Activated naive CD8-positive, alpha-beta T cell treated with anti-CD3 and anti-CD28 coated beads for 36 hours (primary cell): ENCODE measurements at places on chromosomes 12 and 14. TPM values are rescaled to one million over a fixed set of nuclear protein-coding genes. Genes with fewer than 3 reads are reported as not detected.
A peak's percentile ranks its signal among the peaks of the same experiment; 100 is the strongest.

GRCh38 chr12:14771651-14772137 is 31.6 kb downstream of the WBP11 start:
- DNase-seq, result peak; percentile 20

DNA sequence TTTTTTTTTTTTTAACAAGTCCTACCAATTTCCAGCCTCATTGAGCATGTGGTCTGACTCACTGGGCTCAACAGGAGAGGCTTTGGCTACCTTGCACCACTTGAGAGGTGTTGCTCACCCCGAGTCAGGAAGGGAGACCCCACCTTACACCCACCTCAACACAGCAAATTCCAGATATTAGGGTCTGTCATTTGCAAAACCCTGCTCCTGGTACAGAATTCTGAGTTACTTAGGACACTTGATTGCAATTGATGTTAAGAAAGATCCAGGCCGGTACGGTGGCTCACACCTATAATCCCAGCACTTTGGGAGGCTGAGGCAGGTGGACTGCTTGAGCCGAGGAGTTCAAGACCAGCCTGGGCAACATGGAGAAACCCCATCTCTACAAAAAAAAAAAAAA is 14.1 kb downstream of the DGLUCY start:
- no peak for DNase-seq

- no peak for DNase-seq
Observed at GRCh38 chr12:47896633-47897032, 8.2 kb downstream of the VDR start.

- no peak for DNase-seq
Observed at GRCh38 chr14:52266782-52267181, 716 bp upstream of the PTGDR start.

GRCh38 chr14:49497725-49498348 is 88.3 kb downstream of the RPS29 start:
- no peak for DNase-seq

Gene KSR2
- total RNA-seq, result not detected

- no peak for DNase-seq
Observed at GRCh38 chr12:49567302-49567610, 686 bp downstream of the MCRS1 start.

- no peak for DNase-seq
Observed at GRCh38 chr12:106329231-106329982, 26.9 kb downstream of the TCP11L2 start.

DNA sequence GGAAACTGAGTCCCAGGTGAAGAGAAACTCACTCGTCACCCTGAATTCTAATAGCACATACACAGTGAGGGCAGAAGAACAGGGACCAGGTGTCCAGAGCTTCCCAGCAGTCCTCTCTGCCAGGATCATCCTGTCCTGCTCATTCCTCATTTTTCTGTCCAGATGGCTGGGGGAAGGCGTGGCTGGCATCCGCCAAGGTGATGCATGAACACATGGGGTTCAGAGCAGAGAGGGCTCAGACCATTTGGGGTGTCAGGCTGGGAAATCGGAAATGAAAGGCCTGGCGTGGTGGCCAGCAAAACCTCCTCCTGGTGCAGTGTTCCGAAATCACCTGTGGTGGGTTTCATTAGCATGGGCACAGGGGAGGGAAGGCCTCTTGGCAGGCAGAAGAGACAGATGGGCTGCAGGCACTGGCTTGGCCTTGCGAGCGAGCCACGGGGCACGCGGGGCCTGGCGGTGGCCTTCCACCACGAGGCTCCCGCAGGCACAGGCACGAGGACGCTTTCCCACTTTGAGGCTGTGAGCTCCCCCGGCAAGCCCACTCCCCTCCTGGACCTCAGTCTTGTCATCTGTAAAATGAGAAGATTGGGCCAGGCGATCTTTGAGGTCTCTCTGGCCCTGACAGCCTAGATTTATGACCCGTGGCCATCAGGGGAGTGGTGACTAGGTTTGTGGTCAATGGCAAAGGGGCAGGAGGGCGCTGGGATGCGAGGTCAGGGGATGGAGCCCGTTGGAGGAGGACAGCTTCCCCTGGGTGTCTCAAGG is 68.5 kb downstream of the TSPAN9 start:
- no peak for DNase-seq

Gene FOXN4
- total RNA-seq, result not detected

Gene PCED1B
- total RNA-seq, result 117 TPM

Gene CYP46A1
- total RNA-seq, result 0.16 TPM

- no peak for DNase-seq
Observed at GRCh38 chr12:119601877-119602733, 8.5 kb downstream of the TMEM233 start.

- no peak for DNase-seq
Observed at GRCh38 chr12:95412482-95413311, 61.3 kb upstream of the METAP2 start.

Gene TMEM229B
- total RNA-seq, result 3.5 TPM

GRCh38 chr12:96234591-96235483 is 40.7 kb downstream of the ELK3 start:
- DNase-seq, result no peak

GRCh38 chr14:50773632-50774541 is 57.1 kb downstream of the NIN start:
- no peak for DNase-seq

DNA sequence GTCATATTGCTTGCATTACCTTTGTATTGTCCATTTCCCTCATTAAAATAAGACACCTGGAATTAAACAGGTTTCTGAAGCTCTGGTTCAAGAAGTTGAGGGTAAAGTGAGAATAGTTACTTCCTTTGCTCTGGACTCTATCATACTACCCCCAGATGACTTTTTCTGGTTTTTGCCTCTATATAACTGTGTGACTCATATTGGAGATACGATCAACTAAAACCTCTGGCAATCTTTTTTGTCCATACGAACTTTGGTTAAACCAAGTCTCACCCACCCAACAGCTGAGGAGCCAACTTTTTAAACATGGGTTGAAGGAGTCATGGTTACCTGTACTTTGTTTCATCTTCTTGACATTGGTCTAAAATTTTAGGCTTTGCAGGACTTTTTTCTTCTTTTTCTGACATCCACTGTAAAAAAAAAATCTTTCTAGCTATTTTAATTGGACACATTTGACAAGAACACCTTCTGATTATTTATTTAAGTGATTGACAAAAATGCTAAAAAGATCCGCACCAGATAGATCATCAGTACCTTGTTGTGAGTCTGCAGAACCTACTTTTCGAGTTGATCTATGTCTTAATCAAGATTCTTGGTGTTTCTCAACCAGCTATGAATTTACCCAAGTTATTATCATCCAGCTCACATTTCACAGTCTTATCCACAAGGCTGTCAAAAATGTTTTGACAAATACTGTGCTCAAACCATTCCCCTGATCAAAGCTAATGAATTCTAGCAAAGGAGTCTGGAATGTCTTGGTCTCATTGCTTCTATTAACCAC is 166.0 kb downstream of the IPO8 start:
- DNase-seq, result no peak

Gene GPR137C
- 0.32 TPM for total RNA-seq

Gene MLH3
- total RNA-seq, result 16.7 TPM

Gene PLEK2
- total RNA-seq, result 4.2 TPM

DNA sequence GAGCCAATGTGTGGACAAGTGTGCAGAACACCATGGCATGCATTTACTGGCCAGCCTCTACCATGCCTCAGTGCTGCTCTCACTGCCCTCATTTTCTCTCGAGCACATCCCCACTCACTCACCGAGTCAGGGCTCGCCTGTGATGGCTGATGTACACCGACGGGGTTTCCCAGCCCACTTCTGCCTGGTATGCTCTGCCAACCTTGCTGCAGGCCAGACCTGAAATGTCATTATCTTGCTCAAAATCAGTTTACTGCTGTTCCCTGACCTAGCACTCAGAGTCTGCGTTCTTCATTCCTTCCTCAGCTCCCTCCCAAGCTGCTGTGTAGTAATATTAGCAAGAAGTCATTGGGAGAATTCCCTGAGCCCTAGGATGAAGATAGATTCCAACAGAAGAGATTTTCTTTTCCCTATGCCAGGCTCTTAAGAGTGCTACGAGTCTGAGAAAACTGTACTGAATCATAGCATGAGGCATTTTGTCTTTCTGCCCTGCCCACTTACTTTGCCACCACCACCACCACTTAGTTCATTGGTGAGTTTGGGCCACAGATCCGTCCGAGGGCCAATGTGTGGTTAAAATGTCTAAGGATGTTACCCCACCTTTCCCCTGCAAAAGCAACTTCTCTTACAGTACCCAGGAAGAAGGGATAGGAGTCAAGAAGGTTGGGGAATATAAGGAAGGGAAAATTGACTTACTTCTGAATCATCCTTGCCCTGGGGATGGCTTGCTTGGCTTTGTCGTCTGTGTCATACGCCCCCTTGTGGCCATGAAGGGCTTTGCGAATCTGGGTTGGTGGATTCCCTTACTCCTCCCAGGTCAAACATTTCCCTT is 51.0 kb downstream of the BMAL2 start:
- DNase-seq, result peak; percentile 57

DNA sequence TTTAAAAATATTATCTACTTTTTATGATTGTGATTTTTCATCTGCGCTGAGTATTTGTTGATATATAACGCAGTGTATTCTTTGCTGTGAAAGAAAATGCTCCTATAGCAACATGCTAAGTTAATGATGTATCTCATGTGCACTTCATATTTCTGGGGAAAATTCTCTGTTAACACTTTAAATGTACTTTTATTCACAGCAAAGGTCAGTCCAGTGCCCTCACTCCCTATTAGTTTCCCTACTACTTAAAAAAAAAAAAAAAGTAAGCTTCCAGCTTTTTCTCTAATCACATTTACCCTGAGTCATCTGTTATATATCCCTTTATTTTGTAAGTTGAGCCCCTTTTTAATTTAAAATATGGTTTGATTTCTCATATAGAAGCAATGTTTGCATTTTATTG is 219.8 kb downstream of the AEBP2 start:
- DNase-seq, result no peak

DNA sequence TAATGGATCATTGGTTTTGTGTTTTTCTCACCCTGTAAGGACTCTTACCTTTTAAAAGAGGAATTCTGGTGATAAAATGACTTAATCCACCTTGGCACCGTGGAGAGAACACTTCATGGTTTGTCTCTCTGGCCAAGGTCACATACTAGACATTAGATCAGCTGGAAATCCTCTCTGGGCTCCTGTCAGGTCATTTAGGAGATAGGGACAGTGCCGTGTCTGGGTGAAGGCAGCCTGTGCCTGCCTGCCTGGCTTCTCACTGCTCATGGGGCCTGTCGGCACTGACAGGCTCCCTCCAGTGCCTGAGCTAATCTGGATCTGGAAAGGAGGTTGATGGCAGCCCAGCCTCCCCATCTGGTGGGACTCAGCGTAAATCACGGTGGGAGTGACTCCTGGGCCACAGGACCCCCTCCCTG is 5.7 kb downstream of the CRADD start:
- no peak for DNase-seq

- DNase-seq, result no peak
Observed at GRCh38 chr12:117567644-117568216, 206.3 kb upstream of the NOS1 start.
